ENCODE measurements at places on chromosomes 1 and 21.

- no peak for DNase-seq
These were observed 65.6 kb upstream of the EXO1 start for GRCh38 chr1:241782396-241782795.

- no peak for DNase-seq
These were observed 12.3 kb upstream of the TARS2 start for GRCh38 chr1:150474869-150475268.

DNA sequence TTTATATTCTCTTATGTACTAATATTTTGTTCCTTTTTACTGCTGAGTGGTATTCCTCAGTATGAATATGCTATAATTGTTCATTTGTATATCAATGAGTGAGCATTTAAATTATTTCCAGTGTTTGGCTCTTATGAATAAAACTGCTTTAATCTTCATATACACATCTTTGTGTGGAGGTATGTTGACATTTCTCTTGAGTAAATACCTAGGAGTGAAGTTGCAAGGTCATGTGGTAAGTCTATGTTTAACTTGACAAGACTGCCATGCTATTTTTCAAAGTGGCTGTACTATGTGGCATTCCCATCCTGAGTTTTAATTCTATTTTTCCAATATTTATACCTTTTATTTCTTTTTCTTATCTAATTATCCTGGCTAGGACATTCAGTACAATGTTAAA, 124.2 kb downstream of the ADSS2 start:
- no peak for DNase-seq

GRCh38 chr1:35707601-35708440, 10.9 kb downstream of the C1orf216 start:
- DNase-seq = peak; percentile 96

DNA sequence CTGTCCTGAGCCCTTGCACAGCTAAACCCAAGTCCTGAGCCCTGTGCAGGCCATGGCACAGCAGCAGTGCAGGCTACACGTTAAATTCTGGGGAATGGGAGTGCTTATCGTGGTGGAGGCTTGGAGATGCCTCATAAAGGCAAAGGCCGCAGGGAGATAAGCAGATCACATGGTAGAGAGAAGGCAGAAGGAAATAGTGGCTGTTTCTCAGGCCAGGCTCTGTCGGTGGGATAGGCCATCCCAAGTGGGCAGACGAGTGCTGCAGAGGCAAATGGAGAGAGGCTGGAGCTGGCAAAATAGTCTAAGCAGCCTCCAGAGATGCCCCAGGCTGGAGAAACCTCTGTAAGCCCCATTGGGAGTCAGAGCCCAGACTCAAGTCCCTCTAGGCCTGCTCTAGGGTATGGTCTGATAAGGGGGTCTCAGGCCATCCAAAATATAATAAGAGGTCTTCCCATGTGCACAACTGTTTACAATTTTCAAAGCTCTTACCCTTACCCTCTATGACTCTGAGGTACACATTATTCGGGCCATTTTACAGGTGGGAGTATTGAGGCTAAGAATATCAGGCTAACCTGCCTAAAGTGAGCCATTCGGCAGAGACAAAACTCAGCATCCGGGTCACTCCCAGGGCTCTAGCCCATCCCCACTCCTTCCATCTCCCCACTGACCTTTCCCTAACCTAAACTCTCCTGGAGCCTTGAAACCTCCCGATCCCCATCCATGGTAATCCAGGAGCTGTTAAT, 79.6 kb downstream of the NKAIN1 start:
- DNase-seq = no peak

DNA sequence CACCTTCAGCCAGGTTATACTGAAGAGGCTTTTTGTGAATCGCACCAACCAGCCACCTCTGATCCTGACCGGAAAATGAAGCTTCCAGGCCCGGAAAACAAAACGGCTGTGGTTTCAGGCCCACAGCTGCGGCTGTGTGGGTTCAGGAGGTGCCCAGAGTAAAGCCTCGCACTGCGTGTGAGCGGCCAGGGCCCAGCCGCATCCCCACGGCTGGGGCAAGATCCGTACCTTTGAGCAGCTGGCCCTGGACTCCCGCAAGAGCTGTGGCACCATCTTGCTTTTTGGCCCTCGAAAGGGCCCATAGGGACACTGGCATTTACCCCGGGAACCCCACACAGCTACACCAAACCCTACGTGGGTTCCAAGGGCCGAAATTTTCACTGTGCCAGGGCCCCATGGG, 63.0 kb downstream of the GLUL start:
- no peak for DNase-seq

DNA sequence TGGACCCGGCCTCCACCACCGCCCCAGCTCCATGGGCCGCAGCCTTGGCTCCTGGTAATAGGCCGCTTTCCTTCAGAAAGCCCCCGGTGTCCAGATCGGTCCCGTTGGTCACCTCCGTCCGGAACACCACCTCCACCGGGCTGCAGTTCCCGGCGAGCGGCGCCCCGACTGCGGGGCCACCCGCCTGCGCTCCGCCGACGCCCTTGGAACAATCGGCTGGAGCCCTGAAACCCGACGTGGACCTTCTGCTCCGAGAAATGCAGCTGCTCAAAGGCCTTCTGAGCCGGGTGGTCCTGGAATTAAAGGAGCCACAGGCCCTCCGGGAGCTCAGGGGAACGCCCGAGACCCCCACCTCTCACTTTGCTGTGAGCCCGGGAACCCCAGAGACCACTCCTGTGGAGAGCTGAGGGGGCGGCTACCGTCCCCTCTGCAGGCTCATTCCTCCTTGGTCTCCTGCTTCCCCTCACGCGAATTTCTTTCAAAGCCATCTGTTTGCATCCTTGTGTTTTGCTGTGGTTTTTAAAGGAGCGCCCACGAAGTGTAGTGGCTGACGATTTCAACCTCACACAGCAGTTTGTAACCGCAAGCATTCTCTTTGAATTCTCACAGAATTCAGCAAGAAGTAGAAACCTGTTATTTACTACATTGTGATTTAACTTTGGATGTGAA, 6.0 kb downstream of the FCRLB start:
- DNase-seq = no peak

- no peak for DNase-seq
These were observed 36.3 kb downstream of the SMYD2 start for GRCh38 chr1:214317300-214317699.

DNA sequence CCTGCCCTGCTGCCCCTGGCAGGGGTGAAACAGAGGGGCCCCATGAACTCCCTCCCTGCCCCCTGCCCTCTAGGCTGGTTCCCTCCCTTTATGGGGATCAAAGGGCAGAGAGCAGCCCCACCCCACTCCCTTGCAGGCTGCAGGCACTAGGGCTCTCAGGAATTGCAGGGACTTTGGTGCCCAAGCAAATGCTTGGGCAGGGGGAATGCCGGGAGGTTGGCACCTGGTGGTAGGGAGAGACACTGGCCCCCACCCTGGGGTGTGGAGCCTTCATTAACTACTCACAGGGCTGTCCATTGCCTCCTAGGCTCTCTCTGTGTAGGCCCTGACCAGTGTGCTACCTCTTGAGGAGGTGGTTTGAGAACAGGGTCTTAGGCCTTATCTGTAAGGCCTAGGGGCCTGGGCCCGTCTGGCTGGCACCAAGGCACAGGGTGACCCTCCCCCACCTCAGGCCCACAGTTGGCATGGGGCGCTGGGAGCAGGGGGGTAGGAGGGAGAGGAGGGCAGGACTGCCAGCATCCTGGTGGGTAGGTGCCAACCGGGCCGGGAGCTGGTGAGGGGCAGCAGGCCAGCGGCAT, 4.7 kb downstream of the ZBTB7B start:
- no peak for DNase-seq

DNA sequence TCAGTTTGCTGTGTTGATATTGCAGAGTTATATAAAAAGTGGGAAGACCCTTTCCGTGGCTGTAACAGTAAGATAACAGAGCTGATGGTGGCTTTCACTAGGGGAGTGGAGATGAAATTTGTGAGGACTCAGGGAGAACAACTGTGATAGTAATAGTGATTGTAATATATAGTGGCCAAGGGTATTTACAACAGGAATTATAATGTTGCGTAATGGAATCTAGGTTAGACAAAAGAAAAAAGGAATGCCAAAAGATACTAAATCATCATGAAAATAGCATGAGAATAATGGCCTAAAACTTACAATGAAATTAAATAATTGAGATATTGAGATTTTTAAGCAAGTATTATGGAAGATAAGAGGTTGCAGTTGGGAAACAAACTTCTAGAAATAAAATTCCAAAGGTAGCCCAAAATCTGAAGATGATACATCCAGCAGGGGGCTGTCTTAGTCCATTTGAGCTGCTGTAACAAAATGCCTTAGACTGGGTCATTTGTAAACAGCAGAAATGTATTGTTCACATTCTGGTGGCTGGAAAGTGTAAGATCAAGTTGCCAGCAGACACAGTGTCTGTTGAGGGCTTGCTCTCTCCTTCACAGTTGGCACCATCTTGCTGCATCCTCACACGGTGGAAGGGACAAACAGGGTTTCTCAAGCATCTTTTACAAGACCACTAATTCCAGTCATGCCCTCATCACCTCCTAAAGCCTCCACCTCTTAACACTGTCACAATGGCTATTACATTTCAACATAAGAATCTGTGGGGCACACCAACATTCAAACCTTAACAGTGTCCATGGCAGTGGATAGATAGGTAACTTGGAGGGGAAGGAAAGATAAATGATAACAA, 711.2 kb downstream of the MRPL39 start:
- peak; percentile 27 for DNase-seq

- DNase-seq = no peak
These were observed 14.0 kb upstream of the LGALS8 start for GRCh38 chr1:236509647-236510401.

DNA sequence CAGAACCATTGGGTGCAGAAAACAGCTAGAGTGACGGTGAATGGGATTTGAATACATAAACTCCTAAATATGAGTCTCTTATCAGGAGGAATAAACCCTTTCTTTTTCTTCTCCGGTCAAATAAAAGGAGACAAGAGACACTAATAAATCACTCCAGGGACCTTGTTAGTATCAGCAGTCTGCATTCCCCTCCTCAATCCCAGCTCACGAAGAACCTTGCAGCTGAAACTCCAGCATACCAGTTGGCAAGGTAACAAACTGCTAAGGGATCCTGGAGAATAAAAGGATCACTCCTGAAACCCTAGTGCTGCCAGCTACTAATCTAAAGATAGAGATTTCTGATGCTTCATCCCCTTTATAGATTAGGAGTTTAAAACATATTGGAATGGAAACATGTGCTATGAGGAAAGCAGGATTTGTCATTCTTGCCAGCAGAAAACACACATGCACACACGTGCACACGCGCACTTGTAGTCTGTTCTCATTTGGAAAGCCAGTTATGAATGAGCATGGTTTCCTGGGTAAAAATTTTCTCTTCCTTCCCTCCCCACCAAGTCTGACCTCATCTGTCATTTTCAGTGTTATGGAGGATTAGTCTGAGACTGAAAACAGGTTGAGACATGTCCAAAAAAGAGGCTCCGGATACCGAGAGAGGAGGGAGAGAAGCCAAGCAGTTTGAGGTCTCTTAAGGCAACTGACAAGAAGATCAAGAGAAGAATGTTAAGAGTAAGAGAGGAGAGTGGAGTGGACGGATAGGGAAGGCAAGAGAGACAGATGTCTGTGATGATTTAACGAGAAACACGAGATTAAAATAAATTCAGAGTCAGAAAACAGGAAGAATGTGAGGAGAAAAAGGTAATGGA, 10.9 kb downstream of the IER5 start:
- no peak for DNase-seq

GRCh38 chr1:151934048-151934493, 24.8 kb upstream of the THEM4 start:
- peak; percentile 72 for DNase-seq

DNA sequence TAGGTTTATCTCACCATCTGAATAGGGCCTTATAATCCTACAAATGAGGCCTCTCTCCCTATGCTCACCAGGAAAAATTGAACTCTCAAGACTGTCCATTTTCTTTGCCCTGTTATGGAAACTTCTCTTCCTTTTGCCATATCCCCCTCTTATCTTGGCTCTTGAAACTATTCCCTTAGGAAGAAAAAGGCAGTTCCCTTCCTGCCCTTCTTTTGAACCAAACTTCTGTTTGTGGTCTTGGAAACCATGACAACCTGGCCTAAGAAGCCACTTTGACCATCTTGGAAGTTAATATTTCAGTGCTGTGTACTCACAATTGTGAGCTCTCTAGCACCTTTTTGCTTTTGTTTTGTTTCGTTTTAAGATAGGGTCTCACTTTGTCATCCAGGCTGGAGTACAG, 40.0 kb downstream of the ATP2B4 start:
- DNase-seq = no peak

DNA sequence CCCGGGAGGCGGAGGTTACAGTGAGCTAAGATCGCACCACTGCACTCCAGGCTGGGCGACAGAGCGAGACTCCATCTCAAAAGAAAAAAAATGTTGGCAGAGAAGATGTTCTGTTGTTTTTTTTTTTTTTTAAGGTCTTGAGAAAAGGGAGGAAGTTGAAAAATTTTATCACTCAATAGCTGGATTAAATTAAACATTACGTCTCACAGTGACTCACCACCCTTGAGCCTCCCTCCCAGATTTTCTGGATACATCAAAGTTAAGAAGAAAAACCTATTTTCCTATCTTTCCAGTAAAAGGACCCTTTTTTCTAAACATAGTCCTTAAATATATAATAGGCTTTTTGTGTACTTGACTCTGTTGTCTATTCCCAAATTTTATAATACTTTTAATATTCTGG, 35.5 kb downstream of the IFNAR1 start:
- DNase-seq = no peak

DNA sequence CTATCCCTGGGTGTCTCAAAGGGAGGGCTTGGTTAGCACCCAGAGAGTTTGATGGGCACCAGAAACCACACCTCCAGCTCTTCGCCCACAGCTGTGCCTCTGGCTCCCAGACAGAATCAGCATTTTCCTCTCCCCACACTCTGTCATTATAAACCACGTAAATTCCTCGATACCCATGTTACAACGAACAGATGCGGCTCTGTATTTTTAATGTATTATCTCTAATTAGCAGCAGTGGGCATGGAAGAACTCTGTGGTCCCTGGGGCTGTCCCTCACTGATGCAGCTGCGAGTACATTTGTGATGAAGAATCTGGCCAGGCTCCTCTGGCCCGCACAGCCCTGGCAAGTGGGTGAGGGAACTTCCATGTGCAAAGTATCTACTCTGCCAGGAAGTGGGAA, 10.8 kb downstream of the HMGB4 start:
- no peak for DNase-seq

GRCh38 chr1:34370748-34371147, 194.0 kb downstream of the C1orf94 start:
- DNase-seq = no peak

DNA sequence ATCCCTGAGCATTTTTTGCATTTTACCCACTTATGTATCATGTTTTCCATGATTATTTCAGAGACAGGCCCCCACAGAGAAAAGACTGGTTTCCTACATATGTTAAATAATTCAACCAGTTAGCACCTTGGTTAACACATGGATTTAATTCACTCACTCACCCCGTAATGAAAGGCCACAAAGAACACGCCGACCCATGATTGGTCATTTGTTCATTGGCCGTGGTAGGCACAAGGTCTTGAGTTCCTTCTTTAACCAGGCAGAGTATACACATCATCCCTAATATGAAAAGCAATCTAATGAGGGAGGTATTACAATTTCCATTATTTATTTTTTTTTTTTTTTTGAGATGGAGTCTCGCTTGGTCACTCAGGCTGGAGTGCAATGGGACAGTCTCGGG, 50.6 kb downstream of the RPS6KA1 start:
- DNase-seq = no peak

All from neural progenitor cell (in vitro differentiated cells).